ENCODE measurements at places on chromosomes 5 and 9. TPM values are rescaled to one million over a fixed set of nuclear protein-coding genes. Genes with fewer than 3 reads are reported as not detected.

DNA sequence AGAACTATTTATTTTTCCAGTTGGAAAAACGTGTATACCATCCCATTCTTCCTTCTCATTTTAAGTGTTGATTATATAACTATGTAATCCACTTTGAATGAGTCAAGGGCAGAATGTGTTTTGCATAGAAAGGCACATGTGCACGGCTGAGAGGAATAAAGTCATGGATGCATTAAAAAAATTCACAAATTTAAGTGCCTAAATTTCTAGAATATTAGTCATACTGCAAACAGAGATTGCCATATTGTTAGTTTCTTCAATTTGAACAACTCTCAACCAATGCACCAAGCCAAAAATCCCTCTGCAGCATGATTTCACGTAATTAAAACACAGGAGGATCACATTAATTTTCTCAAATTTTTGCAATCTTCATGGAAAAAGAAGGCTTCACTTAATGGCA lies 166.3 kb downstream of the MPDZ start:
- no peak for DNase-seq

GRCh38 chr9:130903194-130904069 lies 6.8 kb upstream of the QRFP start:
- DNase-seq = no peak

DNA sequence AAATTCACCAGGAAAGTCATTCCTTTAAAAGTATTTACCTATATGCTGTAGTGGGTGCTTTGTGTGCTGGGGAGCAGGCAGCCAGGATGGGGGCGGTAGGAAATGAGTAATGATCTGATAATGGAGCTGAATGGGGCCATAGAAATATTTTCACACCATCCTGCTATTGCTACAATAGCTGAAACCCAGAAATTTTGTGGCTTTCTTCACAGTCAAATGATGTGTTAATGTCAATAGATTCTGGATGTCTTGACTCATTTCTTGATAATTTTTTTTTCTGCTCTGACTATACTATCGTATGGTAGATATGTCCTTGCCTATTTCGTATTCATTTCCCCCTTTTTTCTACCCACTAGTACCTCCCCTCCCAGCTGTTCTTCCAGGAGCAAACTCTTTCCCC lies 59.5 kb downstream of the RORB start:
- no peak for DNase-seq

MATR3 gene
- 259 TPM for total RNA-seq

AMBP gene
- total RNA-seq = not detected

TMC1 gene
- total RNA-seq = not detected

MLANA gene
- not detected for total RNA-seq

DNA sequence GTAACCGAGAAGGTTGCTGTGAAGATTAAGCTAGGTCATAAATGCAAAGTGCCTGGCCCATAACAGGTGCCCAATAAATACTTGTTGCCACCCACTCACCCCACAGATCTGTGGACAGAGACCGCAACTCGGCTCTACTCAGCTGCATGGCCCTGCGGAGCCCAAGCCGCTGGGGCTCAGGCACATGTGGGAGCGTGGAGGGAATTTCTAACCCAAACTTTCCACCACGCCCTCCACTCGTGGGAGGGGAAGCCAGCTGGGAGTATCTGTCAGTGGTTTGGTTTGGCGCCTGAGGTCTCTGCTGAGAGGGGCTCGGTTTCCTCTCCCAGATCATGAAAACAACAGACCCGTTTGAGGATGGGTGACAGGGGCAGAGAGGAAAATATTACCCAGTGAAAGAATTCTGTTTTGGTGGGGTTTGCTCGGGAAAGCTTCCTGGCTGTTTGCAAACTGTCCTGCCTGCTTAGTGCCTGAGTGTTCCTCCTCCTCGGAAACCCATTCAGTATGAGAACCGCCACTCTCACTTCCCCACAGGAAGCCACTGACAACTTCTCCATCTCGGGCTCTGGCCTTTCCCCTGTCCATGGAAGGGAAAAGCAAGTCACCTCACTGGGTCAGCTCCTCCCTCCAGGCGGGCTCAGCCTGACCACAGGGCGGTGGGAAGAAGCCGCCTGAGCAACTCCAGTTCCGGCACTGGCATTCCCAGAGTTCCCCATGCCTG lies 60.1 kb downstream of the RGS3 start:
- DNase-seq = peak; percentile 33

DNA sequence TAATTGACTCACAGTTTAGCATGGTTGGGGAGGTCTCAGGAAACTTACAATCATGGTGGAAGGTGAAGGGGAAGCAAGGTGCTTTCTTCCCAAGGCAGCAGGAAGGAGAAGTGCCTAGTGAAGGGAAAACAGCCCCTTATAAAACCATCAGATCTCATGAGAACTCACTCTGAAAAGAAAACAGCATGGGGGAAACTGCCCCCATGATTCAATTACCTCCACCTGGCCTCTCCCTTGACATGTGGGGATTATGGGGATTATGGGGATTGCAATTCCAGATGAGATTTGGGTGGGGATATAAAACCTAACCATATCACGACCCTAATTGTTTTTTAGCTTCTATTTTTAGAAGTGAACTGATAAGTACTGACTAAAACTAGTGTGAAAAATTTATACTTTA lies 1377.5 kb upstream of the DMAC1 start:
- DNase-seq = no peak

C9orf50 gene
- total RNA-seq = not detected

EXD3 gene
- total RNA-seq = 8.0 TPM

DNA sequence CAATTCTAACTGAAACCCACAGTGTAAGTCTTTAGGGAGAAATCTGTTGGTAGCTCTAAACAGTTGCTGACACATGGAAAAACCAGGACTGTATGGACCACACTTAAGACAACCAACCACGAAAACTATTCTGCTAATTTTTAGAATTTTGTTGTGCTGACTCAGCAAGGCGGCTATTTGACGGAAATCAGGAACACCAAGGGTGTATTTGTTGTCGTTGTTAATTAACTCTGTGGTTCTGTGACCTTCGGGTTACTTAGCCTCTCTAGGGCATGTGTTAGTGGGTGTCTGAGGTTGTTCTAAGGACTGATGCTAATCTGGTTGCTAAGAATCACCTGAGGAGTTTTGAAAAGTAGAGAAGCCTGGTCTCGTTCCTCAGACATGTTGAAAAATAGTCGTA lies 79.2 kb downstream of the ATP10B start:
- DNase-seq = no peak

GRCh38 chr5:115069087-115069968 lies 100.4 kb downstream of the TRIM36 start:
- no peak for DNase-seq

UCK1 gene
- total RNA-seq = 22.4 TPM

IFNA13 gene
- total RNA-seq = not detected

DNA sequence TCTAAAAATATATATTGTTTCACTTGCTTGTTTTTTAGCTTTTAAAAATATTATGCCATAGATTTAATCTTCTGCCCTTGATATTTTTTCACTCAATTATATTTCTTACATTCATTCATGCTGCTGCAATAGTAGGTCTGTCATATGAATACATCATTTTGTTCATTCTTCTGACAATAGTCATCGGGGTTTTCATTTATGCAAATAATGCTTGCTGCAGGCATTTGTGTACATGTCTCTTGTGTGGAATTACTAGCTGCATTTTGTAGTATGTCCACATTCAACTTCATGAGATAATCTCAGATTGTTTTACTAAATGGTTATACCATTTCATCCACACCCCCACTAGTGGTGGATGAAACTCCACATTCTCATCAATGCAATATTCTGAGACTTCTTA lies 5.3 kb upstream of the PLPP1 start:
- no peak for DNase-seq

DNA sequence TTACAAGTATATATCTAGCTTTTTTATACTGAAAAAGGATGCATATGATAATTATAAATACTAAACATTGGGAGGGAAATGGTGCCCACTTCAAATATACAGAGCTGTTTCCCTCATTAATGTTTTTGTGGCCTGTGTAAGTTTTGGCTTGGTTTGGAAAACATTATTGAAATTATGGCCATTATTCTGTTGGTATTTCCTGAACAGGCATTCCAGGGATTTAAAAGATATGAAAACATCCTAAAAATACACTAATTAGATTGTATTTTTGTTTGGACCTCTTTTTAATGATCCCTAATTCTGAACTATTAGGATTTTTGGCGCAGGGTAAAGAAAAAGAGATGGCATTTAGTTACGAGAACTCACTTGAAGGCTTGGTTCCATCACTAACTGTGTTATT lies 50.9 kb downstream of the CLINT1 start:
- DNase-seq = no peak

DNA sequence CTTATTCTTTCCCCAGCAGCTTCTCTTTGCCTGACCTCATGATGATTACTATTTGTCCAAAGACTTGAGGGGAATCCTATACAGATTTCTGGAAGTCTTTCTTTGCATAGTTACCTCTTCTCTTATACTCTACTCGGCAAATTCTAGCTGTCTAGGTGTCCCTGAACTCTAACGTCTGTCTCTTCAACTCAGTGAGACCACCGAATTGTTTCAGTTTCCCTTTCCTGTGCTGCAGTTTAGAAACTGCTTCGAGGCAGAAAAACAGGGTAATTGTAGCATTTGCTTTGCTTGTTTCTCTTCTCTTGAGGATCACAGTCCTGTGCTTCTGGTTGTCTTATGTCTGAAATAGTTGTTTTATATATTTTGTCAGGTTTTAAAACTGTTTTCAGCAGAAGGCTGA lies 14.8 kb downstream of the LVRN start:
- DNase-seq = no peak

All from activated T-helper 2 cell treated with anti-CD3 and anti-CD28 coated beads, Interferon-gamma antibody, Interleukin-2, Interleukin-4, amounts not matched to agents 10 μg/mL and 5 μg/mL and 100 μg/mL, durations not matched to agents 14 hours and 24 hours and 36 hours (primary cell).